ENCODE measurements at places on chromosomes 3 and 15.

- DNase-seq = no peak
Observed at GRCh38 chr15:78004222-78004727, 73.2 kb downstream of the TBC1D2B start.

DNA sequence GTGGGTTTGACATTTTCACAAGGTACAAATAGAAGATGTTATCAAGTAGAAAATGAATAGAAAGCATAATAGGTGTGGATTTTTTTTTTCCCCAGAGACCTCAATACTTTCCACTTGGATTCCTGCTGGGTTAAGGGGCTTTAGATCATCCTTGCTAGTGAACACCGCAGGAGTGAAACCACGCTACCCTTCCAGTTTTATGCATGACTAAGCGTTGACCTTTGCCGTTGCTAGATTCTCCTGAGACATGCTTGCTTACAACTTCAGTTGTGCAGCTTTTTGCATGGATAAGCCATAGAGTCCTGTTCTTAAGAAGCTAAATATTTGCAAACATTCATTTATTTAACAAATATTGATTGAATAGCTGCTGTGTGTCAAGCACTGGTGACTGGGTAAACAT is 299.7 kb upstream of the LMCD1 start:
- no peak for DNase-seq

DNA sequence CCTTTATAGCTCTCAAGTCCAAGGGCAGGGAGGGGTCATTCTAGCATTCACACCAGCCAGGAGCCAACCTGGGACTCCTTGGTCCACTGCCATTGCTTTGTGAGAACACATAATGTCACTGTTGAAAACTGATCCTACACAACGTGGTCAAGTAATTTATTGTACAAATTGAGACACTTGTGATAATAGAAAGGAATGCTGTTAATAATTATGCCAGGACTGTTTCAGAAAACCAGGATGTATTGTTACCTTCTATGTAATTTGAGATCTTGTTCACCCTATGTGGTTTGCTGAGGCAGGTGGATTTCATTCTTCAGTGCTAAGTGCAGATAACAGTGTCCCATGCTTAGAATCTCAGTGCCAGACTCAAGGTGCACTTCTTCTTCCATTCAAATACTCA is 33.3 kb downstream of the TMCO5A start:
- DNase-seq = no peak

GRCh38 chr3:39113291-39113690 is 5.8 kb downstream of the TTC21A start:
- no peak for DNase-seq

DNA sequence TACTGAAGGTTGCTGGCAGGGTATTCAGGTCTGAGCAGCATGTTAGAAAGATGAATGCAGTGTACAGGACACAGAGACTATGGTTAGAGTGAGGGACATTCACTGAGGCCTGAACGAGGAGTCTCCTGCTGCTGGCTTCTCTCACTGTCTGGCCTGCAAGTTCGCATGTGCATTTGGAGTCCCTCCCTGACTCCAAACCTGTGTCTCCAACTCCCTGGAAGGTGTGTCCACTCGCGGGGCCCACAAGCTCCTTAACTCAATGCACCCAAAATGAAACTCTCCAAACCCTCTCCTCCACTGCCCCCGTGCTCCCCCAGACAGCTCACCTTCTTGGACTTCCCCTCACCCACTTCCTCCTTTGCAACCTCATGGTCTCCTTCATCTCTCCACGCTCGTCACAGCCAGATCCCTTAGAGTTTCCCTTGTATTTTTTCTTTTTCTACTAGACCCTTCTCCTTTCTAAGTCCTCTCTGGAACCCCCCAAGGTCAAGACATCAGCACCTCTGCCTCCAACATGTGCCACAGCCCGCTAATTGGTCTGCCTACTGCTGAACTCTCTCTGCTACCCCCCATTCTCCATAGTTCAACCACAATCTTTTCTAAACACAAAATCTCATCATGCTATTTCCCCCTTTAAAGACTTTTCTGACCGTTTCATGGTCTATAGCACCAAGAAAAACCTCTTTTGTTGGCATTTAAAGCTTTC is 58.3 kb downstream of the HES1 start:
- DNase-seq = no peak

GRCh38 chr15:59185725-59186124 is 20.9 kb upstream of the LDHAL6B start:
- no peak for DNase-seq

DNA sequence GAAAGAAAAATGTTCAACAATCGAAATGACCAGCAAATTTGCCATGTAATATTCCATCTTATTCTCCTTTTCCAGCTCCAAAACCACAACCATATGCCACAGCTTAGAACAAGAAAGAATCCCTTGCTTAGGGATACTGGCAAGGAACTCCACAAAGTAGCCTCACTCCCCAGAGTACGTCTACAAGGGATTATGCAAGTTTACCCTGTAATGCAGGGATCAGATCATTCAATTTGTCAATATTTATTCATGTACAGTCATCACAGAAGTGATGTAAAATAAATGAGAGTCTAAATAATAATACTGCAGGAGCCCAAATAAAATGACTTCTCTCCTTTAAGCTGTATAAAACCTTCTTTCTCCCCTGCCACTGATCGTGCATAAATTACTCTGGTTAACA is 23.5 kb upstream of the MYO1E start:
- DNase-seq = no peak

DNA sequence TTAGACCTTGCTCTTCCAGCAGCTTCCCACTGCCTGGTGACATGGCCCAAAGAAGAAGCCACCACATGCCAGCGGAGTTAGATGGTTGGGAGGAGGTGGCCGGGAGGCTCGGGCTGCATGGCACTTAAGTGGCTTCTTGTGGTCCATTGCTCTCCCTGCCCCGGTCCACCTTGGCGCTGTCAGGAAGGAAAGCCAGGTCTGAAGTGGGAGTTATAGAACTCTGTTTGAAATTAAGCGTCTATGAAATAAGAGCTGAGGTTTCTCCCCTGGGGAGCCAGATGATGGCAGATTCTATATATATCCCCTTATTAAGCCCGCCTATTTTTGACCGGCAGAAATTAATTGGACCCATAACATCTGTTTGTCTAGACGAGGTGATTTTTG is 61.2 kb downstream of the ITGA11 start:
- no peak for DNase-seq

- no peak for DNase-seq
Observed at GRCh38 chr3:32705232-32705631, 20.2 kb downstream of the CNOT10 start.

DNA sequence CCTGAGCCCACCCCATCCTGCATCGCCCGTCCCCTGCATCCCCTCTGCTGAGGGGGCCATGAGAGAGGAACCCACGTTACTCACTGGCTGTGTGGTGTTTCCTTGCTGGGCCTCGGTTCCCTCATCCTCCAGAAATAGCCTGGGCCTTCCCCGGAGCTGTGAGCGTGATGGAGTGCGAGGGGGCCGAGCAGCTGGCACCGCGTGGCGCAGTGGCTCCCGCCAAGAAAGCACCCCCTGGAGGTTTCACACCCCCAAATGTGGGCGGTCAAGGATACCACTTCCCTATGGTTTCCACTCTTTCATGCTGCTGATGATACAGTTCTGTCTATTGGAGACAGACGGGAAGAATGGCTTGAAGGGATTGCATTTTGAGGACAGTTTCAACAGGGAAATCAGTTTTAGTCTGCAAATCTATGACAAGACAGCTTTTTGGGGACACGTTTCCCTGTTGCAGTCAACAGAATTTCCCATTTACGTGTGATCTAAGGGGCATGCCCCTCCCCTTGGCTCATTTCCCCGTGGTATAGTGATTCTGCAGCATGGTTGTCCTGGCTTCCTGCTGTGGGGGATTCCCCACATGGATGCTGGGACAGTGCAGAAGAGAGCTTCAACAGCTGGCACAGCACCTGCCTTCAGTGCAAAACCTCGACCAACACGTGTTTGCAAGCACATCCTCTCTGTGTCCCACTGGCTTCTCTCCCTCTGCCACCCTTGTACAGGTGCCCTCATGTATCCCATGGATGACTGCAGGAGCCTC is 377.5 kb downstream of the LRTM1 start:
- no peak for DNase-seq

DNA sequence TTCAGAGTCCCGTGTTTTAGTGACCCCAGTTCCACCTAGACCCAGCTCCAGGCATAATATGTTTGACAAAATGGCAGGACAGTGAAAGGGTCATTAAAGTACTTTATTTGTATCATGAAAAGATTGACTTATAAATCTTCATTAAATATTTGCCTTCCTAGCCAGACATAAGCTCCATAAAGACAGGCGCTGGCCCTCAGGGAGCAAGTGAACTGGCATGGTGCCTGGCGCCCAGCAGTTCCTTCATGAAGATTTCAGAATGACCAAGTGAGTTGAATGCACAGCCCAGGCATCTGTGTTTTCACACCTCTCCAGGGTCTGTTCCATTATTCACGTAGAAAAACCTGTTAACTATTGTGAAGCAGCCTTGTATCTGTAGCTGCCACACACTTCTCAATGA is 166.2 kb downstream of the GAP43 start:
- DNase-seq = no peak

DNA sequence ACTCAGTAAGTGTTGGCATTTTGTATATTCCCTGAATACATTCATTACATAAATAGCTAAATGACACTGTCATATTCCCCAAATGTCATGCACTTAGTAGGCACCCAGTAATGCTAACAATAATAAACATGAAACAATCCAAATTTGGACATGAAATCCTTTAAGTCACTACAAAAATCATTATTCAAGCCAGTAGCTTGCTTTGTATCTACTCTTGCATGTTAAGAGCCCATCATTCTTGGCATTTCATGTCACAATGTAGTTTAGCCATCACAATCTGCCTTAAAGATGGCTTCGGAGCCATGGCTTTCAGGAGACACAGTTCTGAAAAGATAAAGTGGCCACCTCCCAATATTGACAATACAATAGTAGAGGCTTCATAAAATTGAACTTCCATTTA is 32.9 kb upstream of the TM4SF4 start:
- no peak for DNase-seq

DNA sequence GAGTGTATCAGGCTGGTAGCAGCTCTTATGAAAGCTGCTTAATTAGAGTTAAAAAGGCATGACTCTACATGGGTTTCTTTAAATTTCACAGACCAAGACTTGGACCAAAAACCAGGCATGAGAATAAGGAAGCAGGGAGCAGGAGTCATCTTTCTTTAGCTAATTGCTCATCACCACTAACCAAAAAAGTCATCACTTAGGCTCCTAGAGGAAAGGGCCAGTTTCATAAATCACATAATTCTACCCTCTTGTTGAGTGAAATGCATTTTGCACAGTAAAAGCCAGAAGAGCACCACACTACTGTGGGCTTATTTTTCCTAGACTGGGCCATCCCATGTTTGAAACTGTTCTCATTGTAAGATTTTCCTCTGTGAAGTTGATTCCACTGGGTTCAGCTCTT is 175.6 kb downstream of the GREM1 start:
- no peak for DNase-seq

DNA sequence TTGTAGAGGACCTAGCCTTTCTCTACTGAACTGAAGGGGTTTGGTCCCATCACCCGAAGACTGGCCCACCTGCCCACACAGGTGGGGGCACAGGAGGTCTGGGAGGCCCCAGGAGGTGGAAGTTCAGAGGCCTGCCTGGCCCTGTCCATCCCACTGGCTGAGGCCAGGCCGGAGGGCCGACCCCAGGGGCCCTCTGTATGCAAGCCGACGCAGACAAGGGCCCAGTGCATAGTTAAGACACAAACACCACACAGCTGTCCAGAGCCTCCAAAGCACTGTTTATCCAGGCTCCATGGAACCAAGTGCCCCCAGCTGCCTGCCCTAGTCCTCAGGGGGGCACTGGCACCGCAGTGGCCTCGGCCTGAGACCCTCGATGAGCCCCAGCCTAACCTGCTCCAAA is 26.7 kb downstream of the SNX33 start:
- DNase-seq = no peak

- DNase-seq = no peak
Observed at GRCh38 chr15:94029495-94029894, 201.9 kb upstream of the MCTP2 start.

DNA sequence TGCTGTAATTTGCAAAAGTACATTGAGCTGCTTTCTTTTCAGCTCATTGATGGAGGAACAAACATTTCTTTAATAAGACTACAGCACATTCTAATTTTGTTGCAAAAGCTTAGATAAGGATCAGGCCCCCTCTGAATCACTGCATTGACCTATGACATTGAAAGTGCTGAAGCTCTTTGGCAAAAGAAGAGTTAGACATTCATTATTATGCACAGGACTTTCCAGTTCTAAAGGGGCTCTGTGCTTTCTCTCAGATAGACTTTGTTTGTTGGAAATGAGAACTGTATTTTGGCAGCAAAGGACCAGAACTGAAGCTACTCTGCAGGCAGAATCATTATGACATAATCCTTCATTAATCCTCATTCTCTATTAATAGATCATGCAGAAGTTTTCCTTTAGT is 252.9 kb upstream of the SOX2 start:
- no peak for DNase-seq

DNA sequence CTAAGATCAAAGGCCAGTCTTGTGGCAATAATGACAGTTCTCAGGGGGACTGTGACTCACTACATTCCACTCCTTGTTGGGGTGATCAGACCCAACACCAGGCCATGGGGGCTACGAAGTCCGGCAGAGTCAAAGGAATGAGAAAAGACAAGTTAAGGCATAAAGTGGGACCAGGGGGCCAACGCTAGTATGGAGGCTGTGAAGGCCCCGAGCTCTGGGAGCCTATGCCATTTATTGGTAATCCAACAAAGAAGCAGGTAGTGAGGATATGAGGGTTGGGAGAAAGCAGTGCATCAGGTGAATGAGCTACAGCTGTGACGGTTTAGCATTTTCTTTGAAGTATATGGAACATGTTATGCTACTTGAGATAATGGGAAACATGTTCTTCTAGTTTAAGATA is 104.4 kb upstream of the C2CD4B start:
- no peak for DNase-seq

DNA sequence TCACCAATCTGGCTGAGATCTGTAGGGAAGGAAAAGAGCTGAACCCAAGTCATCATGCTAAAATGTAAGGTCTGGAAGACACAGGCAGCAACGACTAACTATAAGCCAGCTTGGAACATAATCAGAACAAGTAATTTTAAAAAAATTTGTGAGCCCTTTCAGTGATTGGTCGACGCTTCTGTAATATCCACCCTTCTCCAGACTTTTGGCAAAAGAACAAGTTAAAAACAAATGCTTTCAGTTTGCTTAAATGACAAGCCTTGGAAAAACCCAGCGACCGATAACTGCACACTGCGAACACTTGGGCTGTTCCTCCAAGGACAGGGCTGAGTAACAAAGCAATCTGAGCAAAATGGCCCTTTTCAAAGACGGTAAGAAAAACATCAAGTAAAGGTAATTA is 49.6 kb downstream of the PCSK6 start:
- no peak for DNase-seq

GRCh38 chr15:40058476-40059140 is 19.6 kb upstream of the SRP14 start:
- DNase-seq = no peak

DNA sequence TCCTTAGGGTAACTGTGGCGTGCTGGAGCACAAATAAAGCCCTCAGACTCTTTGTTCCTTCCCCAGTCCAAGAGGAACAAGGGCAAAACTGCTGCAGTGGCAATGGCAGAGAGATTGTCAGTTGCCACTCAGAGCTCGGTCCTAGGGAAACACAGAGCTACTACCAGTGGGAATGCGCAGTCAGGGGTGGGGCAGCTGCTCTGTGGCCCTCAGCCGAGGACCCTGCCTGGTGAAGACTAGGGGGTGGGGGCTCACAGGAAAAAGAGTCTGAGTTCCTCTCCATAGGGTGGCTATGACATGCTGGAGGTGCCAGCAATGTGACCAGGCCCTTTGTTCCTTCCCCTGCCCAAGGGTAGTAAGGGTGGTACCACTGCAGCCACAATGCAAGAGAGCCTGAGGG is 43.8 kb downstream of the TMCO5A start:
- no peak for DNase-seq

GRCh38 chr15:59060348-59060747 is 44.6 kb upstream of the CCNB2 start:
- DNase-seq = no peak
